ENCODE measurements at places on chromosomes 4 and X. TPM values are rescaled to one million over a fixed set of nuclear protein-coding genes. Genes with fewer than 3 reads are reported as not detected.

DNA sequence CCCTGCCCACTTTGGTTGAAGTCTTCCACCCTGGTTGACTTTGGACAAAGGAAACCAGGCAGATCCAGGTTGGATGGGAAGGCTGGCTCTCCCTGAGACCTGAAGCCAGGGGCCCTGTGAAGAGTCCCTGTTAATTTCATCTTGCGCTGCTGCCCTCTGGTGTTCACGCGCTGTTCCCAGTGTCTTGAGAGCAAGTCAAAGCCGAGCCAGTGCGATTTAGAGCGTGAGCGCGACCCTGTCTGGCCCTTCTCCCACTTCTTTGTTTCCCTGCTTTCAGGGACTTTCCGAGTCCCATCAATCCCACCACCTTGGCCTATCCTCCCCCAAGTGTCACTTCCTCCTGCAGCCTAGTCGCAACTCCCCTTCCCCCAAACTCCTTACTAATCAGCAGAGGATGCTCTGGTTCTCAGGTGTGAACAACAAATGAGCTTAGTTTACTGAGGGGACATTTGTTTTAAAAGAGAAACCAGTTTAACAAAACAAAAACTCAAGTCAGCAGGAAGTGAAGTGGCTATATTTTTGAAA, 25.8 kb upstream of the CHRNA9 start:
- no peak for DNase-seq

- no peak for DNase-seq
Observed at GRCh38 chrX:41322821-41323603, 10.9 kb upstream of the DDX3X start.

The IL3RA gene
- total RNA-seq = 9.7 TPM

GRCh38 chrX:15471028-15471427, 22.1 kb downstream of the PIR start:
- no peak for DNase-seq

The ZDHHC15 gene
- 1.5 TPM for total RNA-seq

- DNase-seq = no peak
Observed at GRCh38 chr4:70496231-70496630, 22.1 kb upstream of the AMTN start.

- no peak for DNase-seq
Observed at GRCh38 chr4:172874944-172875343, 293.7 kb upstream of the GALNT7 start.

- no peak for DNase-seq
Observed at GRCh38 chr4:176744091-176744490, 48.6 kb downstream of the VEGFC start.

DNA sequence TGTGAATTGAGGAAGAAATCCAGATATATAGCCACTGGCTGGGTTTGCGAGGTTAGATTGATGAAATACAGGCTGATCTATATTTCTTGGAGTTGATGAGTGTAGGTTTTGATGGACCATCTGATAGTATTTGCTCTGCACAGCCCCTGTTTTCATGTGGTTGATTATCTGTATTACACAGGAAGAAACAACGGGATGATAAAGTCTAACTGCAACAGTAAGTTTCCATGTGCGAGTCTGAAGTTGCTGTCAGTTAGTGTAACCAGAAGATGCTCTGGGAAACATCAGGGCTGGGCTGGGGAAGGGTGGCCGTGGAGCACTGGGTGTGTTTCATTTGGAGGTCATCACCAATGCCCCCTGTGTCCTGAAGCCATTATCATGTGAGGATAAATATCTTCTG, 148.4 kb upstream of the SFRP2 start:
- no peak for DNase-seq

DNA sequence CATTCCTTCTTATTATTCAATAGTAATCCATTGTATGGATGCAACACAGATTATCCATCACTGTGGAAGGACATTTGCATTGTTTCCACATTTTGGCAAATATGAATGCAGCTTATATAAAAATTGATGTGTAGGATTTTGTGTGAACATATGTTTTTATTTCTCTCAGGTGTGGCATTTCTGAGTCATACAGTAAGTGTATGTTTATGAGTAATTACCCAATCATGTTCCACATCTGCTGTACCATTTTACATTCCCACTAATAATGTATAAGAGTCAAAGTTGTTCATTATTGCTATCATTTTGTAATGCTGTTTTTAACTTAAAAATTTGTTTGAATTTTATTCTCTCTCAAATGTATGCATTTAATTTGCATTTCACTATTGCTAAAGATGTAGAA, 25.5 kb downstream of the MAGEA4 start:
- DNase-seq = no peak

DNA sequence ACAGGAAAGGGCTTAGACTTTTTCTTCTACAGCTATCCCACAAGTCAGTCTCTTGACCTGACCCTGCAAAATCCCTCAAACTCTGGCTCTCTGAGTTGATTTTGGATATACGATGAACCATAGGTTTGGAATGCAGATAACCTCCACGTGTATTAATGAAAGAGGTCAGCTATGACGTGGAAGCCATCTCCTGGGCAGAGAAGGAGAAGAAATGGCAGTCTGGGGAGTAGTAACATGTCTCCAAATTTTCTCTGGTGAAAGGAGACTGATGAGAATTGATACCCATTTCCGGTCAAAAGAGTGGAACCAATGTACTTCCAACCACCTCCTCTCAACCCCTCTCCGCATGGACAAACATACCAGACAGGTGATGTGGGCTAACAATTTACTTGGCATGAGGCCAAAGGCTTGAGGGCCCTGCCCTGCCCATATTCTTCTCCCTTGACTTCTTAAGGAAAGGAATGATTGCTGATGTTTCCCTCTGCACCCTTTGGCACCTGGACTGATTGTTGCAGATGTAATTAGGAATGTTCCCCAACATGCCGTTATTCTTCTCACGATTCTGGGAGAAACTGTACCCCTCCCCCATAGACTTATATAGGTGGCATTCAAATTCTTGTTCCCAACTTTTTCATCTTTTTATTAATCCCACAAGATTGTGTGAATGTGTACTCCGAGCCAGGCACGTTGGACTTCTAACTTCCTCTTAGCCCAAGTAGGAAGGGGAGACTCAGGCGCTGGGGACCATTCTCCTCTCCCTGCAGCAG, 580 bp upstream of the PLS3 start:
- DNase-seq = no peak

DNA sequence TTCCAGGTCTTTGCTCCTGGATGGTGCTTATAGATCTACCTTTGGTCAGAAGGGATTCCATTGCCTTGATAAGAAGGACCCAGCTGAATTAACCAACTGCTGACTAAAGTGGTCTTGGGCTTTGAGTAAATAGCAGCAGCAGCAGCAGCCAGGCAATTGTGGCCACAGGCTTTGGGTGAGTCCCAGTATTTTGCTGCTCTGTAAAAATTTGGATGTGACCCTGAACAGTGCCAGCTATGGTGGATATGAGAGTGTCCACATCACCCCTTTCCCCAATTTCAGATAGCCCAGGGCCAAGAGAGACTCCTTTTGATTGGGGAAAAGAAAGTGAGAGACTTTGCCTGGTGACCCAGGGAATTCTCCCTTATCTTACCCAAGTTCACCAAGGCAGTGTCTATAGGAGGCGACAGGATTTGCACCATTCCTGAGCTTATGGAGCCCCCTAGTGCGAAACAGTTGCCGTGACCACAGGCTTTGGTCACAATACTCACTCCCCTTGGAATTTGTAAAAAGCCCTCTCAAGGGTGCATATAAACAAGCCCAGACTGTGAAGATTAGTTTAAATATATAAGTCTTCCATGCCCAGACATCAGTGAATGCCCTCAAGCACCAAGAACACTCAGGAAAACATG, 518.0 kb downstream of the TMA16 start:
- no peak for DNase-seq

GRCh38 chr4:15234856-15235126, 193.0 kb upstream of the C1QTNF7 start:
- peak; percentile 70 for DNase-seq

The TADA2B gene
- total RNA-seq = 26.9 TPM

The FAM47A gene
- total RNA-seq = not detected

DNA sequence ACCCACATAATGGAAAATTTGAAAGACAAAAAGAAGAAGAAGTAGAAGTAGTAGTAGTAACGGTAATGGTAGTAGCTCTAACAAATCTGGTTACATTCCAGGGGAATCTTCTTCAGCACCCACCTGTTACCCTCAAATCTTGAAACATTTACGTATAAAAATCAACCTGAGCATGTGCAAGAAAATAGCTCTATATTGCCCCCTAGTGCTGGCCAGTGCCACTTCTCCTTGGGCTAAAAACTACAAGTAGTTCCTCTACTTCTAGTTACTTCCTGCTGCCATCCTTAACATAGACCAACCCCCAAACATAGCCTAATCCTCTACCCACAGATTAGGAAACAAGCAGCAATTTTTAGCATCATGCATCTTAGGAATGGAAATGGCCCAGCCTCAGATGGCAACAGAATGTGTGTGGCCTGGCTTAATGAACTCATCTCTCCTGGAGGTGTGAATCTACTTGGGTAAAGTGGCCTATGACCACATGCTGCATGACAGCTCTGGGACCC, 3.1 kb downstream of the PDGFC start:
- peak; percentile 67 for DNase-seq

DNA sequence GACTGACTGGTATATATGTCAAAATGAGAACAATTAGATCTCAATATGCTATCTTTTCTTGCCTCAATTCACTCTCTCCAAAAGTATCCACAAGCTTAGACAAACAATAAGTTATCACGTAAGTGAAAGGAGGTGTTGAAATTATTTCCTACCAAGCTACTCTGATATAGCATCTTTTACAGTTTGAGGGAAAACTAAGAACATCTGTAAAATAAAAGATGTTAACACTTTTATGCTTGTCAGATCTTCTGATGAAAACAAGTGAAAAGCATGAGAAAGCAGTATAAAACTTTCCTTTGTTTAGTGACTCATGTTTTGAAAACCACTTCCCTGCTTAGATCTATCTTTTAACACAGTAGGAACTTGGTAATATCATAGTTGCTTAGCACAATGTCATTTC, 8.4 kb upstream of the MAB21L2 start:
- DNase-seq = peak; percentile 18

GRCh38 chr4:109640644-109641043, 62.6 kb downstream of the CASP6 start:
- no peak for DNase-seq

The ANXA3 gene
- 297 TPM for total RNA-seq

The AMMECR1 gene
- total RNA-seq = 16.0 TPM

- no peak for DNase-seq
Observed at GRCh38 chr4:169282429-169283113, 11.8 kb upstream of the SH3RF1 start.

DNA sequence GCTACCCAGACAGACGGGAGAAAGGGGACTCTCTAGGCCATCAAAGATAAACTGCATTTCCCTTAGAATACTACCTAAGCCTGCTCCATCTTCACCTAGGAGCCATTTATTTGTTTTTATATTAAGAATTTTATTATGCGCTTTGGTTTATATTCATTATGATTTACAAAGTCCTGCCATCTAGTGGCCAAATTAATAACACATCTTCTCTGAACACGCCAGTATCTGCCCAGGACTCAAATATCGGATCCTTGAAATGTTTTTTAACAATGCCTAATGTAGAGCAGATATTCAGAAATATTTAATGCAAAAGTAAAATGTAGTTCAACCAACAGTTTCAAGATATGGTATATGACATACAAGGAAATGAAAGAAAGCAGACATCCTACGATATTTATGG, 20.8 kb upstream of the PRPS2 start:
- no peak for DNase-seq

DNA sequence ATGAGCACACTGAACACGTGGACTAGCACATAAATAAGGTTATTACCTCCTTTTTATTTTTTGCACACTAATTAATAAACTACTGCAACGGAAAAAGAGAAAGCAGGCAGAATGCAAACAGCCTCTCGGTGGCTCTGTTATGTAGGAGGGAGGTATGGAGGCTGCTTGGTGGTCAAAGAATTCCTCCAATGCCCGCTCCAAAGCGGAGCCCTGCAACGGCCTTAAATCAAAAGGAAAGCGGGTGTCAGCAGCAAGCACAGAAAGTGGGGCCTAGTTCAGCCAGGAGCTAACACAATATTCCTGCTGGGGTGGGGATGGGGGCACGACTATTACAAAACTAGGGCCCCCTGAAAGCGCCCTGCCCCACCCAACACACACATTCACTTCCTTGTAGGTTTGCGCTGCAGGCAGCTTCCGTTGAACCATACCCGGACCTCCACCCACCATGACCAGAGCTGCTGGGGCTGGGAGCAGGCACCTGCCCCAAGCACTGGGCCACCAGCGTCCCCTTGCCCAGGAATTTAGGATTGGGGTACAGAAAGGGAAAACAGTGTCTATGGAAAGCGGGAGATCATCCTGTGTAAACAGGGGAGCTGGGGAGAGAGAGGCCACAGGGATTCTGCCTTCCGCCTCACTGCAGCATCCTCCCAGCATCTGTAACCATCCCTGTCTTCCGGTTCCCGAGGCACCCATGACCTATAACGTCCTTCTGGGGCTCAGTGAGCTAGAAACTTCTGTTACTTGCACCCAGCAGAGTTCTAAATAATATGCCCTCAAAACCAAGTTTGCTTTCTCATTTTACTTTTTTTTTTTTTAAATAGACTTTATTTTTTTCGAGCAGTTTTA, 57.1 kb upstream of the DDX3X start:
- DNase-seq = no peak

- no peak for DNase-seq
Observed at GRCh38 chr4:81377191-81377590, 94.5 kb downstream of the RASGEF1B start.

- no peak for DNase-seq
Observed at GRCh38 chr4:187317799-187318198, 594.1 kb upstream of the FAT1 start.

The GIMD1 gene
- total RNA-seq = not detected

The GDPD2 gene
- 0.07 TPM for total RNA-seq

GRCh38 chr4:138978028-138978585, 37.5 kb upstream of the NOCT start:
- DNase-seq = no peak

The SPIN4 gene
- 2.7 TPM for total RNA-seq

The KLHL5 gene
- 57.1 TPM for total RNA-seq

The HMX1 gene
- total RNA-seq = not detected

All from kidney epithelial cell (primary cell).